ENCODE measurements at places on chromosomes 11 and 22.

GRCh38 chr11:16935518-16936302 lies 78.5 kb downstream of the PLEKHA7 start:
- peak; percentile 54 for DNase-seq

DNA sequence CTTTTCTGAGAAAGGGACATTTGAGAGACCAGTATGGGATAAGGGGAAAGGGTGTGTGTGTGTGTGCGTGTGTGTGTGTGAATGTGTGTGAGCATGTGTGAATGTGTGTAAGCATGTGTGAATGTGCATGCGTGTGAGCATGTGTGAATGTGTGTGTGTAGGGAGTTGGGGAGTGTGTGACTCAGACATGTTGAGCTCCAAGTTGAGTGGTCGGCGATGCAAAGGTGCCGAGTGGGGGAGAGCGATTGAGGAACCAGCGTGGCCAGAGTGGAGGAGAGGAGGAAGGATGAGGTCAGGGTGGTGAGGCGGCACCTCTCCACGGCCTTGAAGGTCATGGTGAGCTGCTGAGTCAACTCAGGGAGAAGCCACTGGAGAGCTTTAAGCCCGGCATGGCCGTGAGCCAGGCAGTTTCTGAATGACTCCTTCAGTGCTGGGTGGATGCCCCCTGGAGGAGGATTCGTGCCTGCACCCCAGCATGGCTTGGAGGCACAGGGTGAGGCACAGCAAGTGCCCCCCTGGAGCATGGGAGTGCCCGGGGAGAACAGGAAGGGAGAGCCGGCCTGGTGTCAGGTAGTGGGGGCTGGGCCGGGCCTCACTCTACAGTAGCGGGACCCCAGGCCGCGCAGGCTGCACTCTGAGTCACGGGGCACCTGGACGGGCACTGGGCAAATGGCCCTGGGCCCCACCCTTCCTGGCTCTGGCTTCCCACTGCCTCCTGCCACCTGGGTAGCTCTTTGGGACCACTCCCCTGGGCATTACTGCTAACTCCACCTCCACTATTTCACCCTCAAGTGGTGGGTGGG lies 8.2 kb upstream of the CCDC88B start:
- peak; percentile 97 for DNase-seq

GRCh38 chr11:74442636-74443035 lies 24.7 kb downstream of the KCNE3 start:
- peak; percentile 21 for DNase-seq

DNA sequence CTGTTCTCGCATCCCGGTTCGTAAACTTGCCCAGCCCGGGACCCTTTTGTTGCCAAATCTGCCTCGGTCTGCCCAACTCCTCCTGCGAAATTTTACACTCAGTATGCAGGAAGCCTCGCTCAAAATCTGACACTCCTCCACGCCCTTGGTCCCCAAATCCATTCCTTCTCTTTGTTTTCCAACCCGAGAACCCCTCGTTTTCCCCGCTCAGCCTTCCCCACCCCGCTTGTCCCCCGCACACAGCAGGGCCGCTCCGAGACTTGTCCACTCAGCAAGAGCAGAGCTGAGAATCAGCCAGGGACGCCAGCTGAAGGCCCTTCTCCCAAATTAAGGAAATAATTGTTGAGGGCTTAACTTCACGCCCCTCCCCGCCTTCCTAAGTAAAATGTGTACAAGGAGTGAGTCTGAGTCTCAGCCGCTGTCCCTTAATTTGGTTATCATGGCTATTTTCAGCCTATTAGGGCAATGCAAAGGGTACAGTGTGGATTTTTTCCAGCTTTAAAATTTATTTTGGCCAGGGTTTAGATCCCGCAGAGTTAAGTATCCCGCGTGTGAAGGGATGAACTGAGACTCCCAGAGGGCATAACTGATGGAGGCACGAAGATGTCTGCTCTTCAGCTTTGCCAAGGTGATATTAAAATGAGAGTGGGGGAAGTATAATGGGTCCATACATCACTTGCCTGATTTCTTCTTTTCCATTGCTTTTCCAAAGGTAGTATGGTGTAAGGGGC lies 581 bp upstream of the FBXO3 start:
- no peak for DNase-seq

DNA sequence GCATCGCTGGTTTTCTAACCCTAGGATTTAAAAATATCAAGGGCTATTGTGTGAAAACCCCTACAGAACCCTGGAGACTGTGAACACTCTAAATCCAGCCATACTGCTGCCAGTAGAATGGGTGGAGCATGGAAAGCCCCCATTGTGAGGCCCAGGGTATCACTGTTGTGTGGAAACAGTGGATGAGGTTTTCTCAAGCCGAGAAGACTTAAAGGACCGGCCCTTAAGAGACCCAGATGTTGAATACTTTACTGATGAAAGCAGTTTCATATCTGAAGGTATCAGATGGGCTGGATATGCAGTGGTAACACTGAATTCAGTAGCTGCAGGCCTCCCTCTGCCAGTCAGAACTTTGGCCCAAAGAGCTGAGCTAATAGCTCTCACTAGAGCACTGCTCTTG lies 41.6 kb upstream of the GLYAT start:
- DNase-seq = no peak

- no peak for DNase-seq
These were observed 70.7 kb downstream of the DGCR2 start for GRCh38 chr22:19051381-19052072.

Data from kidney tubule cell (primary cell).